ENCODE measurements at places on chromosomes 1 and 21.

DNA sequence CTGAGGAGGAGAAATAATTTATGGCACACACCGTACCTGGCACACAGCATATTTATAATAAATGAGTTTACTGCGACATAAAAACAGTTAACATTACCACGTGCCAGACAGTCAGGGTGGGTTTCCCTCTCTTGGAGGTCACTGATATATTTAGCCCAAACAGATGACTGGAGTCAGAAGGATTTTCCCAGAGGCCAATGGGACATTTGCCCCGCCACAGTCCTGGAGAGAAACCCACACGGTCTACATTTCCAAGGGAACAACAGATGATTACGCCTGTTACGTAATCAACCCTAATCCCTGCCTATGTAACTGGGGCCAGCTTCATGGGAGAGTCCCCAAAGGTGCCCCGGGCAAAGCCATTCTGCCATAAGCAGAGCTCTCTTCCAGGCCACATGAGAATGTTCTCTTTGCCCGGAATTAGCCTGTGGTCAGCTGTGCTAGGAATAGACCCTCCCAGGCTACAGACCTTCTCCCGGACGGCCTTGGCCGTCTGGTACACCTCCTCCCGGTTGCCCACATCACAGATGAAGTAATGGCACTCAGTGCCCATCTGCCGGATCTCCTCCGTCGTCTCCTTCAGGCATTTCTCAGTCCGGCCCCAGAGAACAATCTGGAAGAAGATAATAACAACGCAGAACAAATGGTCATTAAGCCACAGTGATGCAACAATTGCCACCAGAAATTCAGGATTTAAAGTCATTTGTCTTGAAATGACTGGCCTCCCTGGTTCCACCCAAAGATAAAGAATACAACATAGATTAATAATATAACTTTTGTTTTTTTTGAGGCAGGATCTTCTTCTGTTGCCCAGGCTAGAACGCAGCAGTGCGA lies 37.7 kb downstream of the DHRS3 start:
- no peak for DNase-seq

GRCh38 chr1:232322162-232322734 lies 307.7 kb downstream of the SIPA1L2 start:
- no peak for DNase-seq

GRCh38 chr1:22721122-22721873 lies 10.7 kb downstream of the EPHB2 start:
- DNase-seq: no peak

GRCh38 chr1:15174615-15174983 lies 21.1 kb downstream of the TMEM51 start:
- DNase-seq: no peak

DNA sequence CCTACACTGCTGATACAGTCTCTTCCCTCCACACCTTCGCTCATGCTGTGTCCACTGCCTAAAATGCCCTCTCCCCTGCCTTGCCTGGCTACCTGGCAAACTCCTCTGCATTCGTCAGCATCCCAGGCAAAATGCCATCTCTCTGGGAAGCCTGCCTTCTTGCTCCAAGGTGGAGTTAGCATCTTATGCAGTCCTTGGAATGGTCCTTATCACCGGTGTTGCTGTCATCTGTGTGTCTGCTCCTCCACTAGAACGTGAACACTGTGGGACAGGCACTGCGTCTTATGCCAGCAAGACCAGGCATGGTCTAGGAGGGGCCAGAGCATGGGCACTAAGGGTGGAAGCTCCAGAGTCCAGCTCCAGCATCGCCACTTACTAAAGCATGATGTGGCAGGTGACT lies 211.8 kb downstream of the MATN1 start:
- DNase-seq: no peak

DNA sequence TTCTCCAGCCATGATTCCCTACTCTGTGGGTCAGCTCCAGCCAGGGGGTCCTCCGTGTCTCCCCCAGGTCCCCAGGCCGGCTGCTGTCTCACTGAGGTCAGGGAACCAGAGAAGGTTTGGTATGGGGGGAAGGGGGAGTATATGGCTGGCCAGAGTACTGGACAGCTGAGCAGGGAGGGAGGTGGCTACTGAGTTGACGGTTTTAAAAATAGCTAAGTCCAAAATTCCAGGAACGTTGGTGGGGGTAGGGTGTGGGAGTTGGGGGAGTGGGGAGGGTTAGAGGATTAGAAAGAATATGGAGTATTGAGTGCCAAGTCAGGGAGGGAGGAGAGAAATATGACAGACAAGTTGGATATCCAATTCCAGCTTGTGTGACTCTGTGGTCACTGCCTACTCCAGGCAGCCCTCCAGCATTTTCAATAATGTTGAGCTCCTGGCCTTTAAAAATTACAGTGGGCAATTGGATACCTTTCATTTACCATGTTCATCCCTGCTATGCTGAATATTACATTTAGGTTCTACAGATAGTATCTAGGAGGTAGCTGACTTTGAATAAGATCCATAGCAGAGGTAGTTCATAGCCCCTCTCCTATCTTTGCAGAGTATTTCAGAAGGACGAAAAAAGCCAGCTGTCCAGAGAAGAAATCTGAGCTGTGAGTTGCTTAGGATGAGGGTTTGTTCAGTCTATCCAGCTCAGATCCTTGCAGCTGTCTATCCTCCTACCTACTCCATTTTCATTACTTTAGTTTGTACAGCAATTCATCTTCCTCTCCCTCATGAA lies at the start of gene HJV:
HJV (minus strand) TSS at position 114 of the 781 bp plus-strand sequence. CDS start 1,504 bp downstream, outside the sequence.
- no peak for DNase-seq

DNA sequence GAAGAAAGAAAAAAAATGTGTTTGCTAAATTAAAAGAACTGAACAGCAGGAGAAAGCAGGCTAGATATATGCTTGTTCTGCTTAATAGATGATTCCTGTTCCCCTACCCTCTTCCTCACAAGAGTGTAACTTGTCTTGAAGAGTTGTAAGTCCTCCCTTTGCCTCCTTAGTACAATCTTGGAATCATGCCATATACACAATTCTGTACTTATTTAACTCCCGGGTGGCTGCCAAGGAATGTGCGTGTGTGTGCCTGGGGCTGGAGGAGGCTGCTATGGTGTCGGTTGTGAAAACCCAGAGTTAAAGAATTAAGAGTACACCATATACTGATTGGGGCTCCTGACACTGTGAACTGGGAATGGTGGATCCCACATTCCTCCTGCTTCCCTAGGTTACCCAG lies 194.2 kb downstream of the SIPA1L2 start:
- DNase-seq: no peak

DNA sequence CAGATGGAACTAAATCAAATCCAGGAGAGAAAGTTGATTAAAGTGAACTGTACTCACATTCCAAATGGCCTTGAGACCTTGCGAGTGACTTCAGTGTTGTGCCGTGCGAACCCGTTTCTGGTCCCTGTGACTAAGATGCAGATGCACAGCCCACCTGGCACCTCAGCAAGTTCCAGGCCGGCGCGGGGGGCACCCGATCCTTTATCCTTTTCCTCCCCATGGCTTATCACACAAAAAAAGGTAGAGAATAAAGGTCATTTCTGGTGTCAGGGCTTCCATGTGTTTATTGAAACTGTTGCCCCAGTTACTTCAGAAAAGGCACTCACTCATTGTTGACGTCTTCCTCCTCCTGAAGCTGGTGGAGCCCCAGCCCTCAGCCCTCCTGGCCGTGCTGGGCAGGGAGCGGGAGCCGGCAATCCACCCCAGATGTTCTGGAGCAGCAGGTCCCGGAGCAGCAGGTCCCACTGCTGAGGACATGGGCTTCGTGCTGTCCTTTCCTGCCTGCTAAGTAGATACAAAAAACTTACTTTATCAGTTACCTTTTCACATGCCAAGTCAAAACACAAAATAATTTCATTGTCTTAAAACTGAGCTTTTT lies 53.0 kb downstream of the PCNT start:
- no peak for DNase-seq

DNA sequence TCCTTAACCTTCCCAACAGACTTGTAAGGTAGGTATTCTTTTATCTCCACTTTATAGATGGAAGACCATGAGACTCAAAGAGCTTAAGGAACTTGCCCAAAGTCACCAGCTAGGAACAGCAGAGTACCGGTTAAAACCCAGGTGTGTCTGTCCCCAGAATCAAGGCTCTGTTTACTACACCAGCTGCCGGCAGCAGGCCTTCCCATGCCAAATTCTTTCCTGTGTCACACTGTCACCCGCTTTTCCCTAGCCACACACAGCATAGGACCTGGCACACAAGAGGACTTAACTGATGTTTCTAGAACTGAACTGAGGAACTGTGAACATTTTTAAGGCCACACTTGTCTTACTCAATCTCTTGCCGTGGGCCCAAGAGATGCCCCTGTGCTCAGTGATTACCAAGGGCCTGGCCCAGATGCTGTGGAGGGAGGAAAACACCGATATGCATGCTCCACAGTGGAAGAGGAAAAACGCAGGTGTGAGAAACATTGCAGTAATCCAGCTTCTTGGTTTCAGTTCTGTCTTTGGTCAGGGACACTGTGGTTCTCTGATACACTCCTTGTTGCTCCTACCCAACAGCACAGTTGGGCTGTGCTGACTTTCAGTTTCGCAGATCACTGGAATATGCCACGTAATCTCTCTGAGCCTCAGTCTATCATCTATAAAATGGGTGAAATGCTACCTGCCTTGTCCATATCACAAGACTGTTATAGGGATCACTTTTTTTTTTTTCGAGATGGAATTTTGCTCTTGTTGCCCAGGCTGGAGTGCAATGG lies 13.9 kb upstream of the LY9 start:
- DNase-seq: no peak

DNA sequence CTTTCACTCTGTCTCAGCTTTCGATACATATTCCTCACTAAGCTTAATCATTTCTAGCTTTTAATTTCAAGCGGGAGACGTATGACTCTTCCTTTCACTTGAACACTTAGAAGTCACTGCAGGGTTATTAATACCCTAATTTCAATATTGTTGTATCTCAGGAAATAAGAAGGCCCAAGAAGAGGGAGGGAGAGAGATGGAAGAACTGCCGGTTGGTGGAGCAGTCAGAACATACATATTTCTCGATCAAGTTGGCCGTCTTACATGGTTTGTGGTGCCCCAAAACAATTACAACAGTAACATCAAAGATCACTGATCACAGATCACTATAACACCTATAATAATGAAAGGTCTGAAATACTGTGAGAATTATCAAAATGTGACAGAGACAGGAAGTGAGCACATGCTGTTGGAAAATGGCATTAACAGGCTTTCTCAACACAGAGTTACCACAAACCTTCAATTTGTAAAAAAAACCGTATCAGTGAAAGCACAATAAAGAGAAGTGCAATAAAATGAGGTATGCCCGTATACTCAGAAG lies 145.4 kb upstream of the HP1BP3 start:
- no peak for DNase-seq

DNA sequence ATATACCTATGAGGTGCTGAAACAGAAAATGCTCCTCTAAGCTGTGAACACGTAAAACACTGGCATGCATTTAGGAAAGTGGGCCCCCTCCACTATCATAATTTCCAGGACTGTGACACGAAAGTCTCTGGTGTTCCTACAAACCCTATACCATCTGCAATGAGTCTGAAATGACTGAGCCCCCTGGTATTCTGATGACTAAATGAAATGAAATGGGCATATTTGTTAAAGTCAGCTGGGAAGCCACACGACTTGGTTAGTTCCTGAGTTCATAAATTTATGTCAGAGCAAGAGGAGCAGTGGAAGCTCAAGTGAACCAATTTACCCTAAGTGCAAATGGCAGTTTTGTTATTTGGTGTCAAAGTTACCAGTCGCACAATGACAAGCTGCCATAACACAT lies 182.3 kb downstream of the KCTD3 start:
- DNase-seq: no peak

DNA sequence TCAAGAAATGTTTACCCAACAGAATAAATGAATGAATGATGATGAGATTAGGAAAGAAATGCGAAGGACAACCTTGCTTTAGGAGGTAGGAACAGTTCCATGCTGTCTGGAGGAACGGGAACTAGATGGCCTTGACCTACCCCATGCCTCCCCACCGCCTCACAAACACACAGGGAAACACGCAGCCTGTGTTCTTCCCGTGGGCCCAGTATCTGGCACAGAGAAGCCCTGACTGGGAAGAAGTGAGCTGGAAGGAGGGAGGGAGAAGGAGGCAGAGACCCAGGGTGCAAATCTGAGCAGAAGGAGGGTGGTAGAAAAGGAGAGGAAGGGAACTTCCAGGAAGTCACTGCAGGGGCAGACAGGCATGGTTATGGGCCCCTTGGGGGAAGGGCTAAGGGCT lies 3.5 kb upstream of the ADORA1 start:
- DNase-seq: no peak

DNA sequence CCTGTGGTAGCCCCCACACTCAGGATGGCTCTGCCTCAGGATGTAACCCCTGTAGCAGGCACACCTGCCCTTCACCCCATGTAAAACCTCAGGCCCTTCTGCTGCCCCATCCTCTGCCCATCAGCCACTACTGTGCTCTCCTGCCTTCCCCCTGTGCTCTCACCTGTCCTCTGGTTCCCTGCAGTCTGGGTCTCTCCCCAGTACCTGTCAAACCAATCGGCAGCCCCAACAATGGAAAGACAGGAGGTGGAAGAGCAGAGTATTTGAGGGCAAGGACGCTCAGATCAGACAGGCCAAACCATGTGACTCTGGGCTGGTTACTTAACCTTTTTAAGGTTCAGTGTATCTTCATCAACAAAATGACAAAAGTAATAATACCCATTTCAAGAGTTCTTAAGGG lies 30.9 kb downstream of the SMIM12 start:
- DNase-seq: no peak

- no peak for DNase-seq
Observed at GRCh38 chr1:163538667-163539066, 216.9 kb downstream of the NUF2 start.

GRCh38 chr1:52022133-52022532 lies 11.5 kb downstream of the KTI12 start:
- DNase-seq: no peak

DNA sequence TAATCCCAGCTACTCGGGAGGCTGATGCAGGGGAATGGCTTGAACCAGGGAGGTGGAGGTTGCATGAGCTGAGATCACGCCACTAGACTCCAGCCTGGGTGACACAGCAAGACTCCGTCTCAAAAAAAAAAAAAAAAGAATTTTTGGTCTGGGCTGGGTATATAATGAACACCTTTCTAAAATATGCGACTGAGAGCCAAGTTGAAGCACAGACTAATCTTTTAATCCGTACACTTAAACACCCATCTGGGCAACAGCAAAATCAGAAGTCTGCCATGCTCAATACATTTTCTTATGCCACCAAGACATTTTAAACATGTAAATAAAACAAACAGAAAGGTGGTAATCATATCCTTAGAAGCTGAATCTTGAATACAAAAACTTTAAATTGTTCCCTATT lies 31.6 kb upstream of the ABCB10 start:
- DNase-seq: no peak

DNA sequence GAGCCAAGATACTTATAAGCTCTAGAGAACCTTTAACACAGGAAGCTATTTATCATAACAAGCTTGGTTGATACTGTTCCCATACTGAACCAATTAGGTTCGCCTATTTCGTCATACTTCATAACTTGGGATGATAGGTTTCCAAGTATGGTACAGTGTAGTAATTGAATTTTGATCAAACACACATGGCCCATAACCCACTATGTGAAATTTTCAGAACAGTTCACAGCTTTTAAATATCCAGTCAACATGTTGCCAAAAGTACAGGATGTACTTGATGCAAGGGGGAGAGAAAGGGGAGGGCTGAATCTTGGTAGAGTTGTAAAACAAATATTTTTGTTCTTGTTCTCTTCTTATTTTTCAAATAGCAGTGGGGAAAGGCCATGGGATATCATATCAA lies 86.6 kb downstream of the TM2D1 start:
- DNase-seq: no peak

Measured in NCI-H2029 treated with DMSO at 0.1 percent for 48 hours (cell line).